Sigmoid colon (tissue), 7 donors: ENCODE measurements at places on chromosomes 6 and 20.

DNA sequence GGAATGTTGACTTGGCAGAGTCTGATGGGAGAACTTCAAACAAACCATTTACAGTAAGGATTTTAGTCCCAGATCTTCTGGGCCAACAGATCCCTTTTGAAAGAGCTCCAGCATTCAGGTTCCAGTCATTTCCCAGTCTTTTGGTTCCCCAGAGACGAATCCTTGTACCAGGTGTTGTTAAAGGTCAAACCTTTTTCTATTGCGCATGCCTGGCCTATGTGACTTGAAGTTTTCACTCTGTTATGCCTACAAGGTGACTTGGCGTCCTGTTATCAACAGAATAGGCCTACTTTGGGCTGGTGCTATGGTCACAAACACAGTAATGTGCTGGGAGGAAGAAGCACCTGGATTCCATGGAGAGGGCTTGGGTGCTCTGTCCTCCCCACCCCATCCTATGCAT lies 52.3 kb downstream of the PXDC1 start:
- no peak for DNase-seq

- DNase-seq, result no peak
These were observed 624.1 kb upstream of the CDH4 start for GRCh38 chr20:60627751-60628565.

DNA sequence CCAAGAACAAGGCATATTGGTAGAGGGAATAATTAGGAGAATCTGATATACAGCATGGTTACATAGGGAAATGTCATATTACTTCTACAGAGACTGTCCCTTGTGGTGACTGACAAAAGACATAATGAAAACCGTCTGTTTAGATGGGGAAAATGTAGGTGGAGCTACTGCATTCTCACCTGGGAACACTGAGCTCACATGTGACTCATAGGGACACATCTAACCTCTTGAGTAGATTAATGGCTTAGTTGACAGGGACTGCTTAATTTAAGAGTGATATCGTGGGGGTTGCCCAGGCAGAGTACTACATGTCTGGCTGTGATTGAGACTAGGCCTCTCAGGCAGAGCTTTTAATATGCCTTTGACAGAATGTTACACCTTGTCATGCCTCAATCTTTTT lies 235.3 kb upstream of the ZFP64 start:
- no peak for DNase-seq

DNA sequence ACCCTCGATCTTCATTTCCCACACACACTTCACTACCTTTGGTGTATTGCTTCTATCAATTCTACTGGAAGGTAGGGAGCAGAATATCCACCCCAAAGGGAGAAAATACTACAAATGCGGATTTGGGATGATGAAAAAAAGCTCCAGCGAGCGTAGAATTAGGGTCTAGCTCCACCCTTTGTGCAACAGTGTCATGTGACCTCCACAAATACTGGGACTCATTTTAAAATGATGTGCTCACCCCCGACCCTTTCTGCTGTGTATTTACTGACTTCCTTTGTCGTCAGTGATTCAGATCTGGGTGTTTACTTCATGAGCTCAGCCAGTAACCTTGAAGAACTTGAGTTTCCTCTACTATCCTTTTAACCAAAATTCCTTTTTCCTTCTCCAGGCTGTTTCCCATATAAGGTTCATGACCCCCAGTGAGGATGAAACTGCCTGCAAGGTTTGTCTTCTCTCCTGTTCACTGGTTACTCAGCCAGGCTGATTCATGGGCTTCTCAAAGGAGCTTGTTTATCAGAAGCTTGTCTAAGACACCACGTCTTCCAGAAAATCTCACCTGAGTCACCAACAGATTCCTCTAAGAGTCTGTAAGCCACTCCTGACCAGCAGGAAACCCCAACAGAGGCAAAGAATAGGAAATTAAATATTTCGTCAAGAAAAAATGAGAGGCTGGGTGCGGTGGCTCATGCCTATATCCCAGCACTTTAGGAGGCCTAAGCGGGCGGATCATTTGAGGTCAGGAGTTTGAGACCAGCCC lies 39.6 kb upstream of the PAX1 start:
- no peak for DNase-seq

GRCh38 chr6:155042983-155043382 lies 47.9 kb downstream of the TIAM2 start:
- no peak for DNase-seq

- DNase-seq, result no peak
These were observed 33.2 kb downstream of the HLA-A start for GRCh38 chr6:29975561-29975907.

- DNase-seq, result no peak
These were observed 39.2 kb downstream of the TMEM242 start for GRCh38 chr6:157283900-157284737.

- DNase-seq, result no peak
These were observed 66.9 kb downstream of the CARMIL1 start for GRCh38 chr6:25346064-25346463.

- DNase-seq, result peak; percentile 90
These were observed 91.3 kb upstream of the SHLD1 start for GRCh38 chr20:5658912-5659345.

DNA sequence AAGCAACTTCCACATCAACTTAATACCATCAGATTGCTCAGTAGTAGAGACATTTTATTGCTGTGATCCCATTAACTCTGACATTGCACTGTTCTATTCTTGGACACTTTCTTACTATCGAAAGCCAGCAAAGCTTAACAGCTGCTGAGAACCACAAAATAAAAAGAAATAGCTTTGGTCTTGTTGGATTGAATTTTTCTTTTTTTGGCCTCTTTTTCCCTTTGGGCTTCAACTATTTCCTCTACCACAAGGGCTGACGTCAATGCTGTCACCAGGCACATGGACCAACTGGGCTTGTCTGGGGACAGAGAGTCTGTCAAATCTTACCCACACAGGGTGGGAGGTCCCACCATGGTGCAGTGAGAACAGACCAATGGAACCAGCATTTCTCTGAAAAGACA lies 63.4 kb upstream of the ENPP5 start:
- DNase-seq, result no peak

GRCh38 chr20:20017844-20018185 lies 653 bp downstream of the NAA20 start:
- no peak for DNase-seq

- peak; percentile 87 for DNase-seq
These were observed at the start of gene TAF4 for GRCh38 chr20:62065674-62066338. Gene TAF4 (minus strand): TSS chr20:62065881. CDS start chr20:62065810, 71 bp downstream.

- peak; percentile 67 for DNase-seq
These were observed 1.3 kb upstream of the LRRC1 start for GRCh38 chr6:53793318-53794136.

DNA sequence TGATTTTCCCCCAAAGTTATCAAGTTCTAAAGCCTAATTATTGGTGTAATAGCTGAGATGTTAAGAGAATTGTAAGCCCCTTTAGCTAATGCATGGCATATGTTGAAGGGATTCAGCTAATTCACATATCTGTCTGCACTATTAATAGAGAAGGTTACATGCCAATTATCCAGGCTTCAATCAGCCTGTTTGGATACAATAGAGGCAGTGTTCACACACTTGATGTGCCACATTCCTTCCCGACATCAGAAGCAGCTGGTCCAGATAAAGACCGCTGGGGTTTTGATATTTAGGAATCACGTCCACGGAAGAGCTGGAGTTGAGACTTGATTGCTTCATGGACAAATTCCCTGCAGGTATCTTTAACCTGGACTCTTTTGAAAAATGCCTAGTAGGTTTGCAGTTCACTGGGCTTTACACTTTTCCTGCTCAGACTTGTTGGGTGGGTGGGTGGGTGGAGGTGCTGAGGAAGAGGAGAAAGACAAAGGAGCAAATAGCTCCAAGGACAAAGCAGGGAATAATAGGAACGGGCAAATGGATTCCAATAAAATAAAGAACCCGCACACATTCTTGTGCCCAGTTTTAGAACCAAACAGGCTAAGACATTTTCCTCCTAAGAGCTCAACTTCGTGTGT lies 142.6 kb upstream of the ZNF217 start:
- DNase-seq, result no peak

- DNase-seq, result no peak
These were observed 4.2 kb upstream of the CST11 start for GRCh38 chr20:23456873-23457272.

- DNase-seq, result no peak
These were observed 250.9 kb downstream of the LRFN2 start for GRCh38 chr6:40336296-40336695.

DNA sequence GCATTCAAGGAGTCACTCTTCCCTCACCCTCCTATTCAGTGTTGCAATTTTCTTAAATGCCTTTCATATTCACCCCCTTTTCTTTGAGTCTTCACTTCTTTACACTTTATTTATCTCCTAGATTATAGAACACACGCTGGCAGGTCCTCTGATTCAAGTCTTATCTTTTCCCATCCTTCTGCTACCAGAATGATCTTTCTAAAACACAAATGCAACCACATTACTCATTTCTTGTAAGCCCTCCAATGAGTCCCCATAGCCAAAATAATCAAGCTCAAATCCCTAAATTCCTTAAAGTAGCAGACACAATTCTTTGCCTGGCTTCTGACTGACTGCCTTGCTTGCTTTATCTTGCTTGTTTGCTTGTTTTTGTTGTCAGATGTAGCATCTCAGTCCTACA lies 920.0 kb downstream of the TFAP2A start:
- DNase-seq, result no peak

- DNase-seq, result no peak
These were observed 32.0 kb downstream of the KCNQ2 start for GRCh38 chr20:63440366-63440955.

DNA sequence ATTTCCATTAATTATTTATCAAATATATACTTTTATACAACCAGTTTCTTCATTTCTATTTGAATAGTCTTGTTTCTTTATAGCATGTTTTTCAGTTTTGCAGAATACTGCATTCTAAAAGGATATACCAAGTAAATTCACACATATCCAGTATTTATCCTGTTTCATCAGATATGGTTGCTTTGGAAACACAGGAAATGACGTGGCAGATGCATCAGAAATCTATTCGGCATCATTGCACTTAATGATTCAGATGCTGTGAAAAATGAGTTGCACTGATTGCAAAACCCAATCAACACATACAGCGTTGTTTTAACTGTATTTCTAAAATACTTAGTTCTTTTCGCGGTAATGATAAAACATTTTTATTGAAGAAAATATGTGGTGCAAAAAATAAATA lies 594.9 kb downstream of the CDH26 start:
- no peak for DNase-seq

DNA sequence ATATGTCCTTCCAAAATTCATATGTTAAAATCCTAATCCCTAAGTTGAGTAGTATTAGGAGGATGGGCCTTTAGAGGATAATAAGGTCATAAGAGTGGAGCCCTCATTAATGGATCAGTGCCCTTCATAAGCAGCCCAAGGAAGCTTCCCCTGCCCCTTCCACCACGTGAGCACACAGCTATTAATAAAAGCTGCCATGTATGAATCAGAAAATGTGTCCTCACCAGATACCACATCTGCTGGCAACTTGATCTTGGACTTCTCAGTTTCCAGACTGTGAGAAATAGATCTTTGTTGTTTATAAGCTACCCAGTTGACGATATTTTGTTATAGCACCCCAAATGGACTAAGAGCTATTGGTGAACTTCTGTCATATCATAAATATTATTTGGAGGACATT lies 207.7 kb upstream of the HDDC2 start:
- DNase-seq, result no peak

DNA sequence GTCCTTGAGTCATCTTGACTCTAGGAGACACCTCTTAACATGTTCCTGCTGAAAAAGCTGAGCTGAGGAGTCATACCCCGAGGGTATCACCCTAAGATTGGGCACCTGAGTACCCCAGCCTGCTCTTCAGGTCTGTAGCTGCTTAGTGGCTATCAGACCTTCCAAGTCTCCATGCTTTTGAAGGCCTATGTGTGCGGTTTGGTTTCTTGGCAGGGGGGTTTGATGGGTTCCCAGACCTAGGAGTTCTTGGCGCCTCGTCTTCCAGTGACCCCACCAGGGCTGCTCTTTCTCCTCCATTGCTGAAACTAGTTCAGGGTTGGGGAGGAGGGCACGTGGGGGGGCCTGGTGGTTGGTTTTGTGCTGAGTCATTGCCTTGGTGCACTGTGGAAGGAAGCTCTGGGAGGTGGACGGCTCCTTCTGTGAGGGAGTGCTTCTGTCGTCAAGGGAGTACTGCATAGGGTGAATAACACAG lies 20.1 kb downstream of the IGF2R start:
- no peak for DNase-seq

DNA sequence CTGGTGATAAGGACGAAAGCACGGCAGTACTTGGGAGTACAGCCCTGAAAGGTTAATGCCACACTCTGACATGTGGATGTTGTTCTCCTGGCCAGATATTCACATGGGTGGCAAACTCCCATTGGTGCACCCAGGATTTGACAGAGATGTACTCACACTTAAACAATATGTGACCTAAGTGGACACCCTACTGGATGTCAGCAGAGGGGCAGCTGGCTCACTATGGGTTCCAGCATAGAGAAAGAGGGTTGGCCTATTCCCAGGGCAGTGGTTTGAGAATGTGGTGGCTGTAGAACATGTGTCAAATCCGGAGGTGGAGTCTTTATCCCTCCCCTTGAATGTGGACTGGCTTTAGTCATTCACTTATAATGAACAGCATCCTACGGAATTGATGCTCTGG lies 333.2 kb downstream of the DHX35 start:
- no peak for DNase-seq

- peak; percentile 70 for DNase-seq
These were observed 54.8 kb upstream of the SGK1 start for GRCh38 chr6:134372603-134373281.

DNA sequence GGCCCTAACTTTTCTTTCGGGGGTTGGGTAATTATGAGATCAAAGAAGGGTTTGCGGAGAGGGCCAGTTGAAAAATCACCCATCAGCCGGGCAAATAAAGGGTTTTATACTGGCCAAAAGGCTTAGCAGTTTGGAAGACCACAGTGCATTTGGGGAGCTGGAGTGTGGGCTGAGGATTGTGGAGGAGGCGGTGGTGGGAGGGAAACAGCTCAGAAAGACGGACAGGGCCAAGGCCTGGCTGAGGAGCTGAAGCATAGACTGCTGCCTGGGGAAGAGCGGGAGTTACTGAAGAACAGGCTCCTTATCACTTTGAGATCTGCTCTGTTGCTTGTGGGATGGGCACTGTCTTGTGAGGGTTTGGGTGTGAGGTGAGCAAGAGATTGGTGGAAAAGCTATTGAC lies 144.2 kb downstream of the CARMIL1 start:
- no peak for DNase-seq

DNA sequence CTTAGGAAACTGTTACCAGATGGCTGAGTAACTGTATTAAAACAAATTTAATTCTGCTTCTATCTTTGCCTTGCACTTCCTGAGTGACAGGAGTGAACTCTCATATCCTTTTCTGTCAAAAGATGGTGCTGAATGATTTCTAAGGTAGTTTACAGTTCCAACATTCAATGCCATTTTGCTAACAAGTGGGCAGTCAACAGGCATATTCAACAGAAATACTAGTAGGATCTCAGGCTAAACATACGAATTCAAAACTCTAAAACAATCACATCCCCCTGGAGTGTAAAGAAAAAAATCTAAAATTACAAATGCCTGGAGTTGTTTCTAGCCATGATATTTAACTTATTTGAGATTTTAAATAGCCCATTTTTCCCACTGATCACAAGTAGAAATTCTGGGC lies 6.7 kb downstream of the PSMB9 start:
- no peak for DNase-seq

DNA sequence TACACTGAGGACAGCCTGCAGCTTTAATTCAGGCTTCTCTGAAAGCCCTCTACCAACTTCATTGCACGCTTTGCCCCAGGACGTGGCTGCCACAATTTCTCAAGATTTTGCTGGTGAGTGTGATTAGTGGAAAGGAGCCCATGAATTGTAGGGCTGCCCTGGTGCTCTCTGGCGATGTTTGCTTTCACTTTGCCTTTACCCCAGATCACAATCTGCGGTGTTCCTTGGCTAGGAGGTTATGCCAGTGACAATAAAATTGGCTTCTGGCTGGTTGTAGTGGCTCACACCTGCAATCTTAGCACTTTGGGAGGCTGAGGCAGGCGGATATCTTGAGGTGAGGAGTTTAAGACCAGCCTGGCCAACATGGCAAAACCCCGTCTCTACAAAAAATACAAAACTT lies 139.3 kb downstream of the FOXC1 start:
- no peak for DNase-seq
